Cortex of kidney (tissue), 1 donor: ENCODE measurements at places on chromosomes 16 and 17.

- no peak for DNase-seq
Observed at GRCh38 chr17:76542566-76542971, 2.7 kb downstream of the PRCD start.

DNA sequence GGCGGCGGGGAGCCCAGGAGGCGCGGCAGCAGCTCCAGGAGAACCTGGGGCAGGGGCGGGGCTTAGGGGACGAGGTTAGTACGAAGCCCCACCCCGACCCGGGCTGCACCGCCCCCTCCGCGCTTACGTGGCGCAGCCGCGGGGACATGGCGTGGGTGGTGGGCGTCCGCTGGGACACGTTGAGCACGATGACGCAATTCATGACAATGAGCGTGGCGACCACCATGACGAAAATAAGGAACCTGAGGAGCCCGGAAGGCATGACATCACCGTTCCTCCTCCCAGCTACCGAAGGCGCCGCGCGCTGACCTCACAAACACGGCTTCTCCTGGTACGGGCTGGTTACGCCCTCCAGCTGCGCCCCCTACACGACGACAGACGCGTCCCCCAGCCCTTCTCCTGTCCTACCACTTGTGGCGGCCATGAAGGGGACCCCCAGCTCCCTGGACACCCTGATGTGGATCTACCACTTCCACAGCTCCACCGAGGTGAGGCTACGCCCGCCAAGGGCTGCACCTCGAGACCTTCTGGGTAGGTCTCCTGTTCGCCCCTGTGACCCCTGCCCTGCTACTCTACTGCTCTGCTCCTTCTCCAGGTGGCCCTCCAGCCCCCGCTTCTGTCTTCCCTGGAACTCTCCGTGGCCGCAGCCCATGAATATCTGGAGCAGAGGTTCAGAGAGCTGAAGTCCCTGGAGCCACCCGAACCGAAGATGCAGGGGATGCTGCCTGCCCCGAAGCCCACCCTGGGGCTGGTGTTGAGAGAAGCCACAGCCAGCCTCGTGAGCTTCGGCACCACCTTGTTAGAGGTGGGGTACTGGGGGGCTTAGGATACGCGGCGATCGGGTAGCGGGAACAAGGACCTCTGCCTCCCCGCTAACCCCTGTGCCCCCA is at the start of gene C17orf107:
Gene C17orf107, plus strand, starts transcription at position 196 of the 890 bp plus-strand sequence. Its CDS starts 227 bp downstream, at position 423.
- no peak for DNase-seq

DNA sequence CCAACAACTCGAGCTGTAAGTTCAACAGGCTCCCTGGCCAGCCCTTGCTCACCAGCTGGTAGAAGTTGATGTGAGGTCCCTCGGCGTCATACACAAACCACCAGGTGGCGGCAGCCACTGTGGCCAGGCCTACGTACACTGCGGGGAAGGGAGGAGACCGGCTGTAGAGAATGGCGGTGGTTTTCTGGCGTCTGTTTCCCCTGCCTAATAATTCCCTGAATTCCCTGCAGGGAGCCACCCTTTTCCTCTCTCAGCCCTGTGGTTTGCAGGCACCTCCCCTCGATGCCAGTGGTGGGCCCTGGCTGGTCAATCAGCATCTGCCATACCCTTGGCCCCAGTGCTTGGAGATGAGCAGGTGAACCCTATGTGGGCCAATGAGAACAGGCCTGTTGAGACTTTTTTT is 18.9 kb upstream of the P2RX1 start:
- no peak for DNase-seq

DNA sequence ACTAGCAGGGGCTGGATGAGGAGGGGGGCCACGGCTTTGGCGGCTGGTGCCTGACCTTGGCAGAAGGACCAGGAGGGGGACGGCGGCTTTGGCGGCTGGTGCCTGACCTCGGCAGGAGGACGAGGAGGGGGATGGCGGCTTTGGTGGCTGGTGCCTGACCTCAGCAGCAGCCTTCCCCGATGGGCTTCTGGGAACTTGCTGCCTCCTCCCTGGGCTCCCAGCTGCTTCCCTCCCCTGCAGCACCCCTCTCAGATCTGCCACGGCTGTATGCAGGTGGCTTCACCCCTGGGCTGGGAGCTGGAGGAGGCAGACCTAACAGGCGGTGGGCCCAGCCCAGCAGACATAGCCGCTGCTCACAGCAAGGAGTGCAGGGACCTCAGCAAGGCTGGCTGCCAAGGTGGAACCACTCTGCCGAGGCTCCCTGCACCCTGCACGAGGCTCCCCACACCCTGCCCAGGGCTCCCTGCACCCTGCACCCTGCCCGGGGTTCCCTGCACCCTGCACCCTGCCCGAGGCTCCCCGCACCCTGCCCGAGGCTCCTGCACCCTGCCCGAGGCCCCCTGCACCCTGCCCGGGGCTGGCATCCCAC is 38.4 kb upstream of the CBFA2T3 start:
- no peak for DNase-seq

DNA sequence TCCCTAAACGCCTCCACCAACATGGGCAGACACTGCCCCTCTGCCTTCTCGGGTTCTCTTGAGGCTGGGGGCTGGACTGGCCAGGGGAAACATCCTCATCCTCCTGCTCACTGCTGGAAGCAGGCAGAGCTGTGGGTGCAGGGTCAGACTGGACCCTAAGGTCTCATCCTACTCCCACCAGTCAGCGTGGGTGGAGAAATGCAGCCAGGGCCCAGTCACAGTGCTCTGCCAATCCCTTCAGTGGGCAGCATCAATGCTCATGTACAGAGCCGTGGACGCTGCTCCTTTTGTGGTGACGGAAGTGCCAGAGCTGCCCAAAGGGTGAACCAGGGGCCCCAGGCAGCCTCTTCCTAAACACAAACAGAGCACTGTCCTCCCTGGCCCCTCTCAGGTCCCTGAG is 13.4 kb upstream of the TBX2 start:
- no peak for DNase-seq

GRCh38 chr17:80592243-80592642 is 47.6 kb downstream of the RPTOR start:
- no peak for DNase-seq

DNA sequence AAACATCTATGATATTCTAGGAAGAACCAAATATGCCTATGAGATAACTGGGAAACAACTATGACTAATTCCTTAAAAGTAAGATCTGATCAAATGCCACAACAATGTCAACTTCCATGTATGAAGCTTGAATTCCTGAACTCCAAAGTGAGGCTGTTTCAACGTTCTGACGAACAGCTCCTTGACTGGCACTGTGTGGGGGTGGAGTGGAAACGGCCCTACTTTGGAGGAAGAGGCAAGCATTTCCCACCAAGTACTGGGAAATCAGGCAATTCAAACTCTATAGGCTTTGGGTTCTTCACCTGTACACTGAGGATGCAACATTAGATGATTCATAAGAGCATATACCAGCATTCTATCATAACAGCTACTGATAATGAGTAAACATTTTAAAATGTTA is 187.2 kb downstream of the CDK5R1 start:
- DNase-seq = no peak

DNA sequence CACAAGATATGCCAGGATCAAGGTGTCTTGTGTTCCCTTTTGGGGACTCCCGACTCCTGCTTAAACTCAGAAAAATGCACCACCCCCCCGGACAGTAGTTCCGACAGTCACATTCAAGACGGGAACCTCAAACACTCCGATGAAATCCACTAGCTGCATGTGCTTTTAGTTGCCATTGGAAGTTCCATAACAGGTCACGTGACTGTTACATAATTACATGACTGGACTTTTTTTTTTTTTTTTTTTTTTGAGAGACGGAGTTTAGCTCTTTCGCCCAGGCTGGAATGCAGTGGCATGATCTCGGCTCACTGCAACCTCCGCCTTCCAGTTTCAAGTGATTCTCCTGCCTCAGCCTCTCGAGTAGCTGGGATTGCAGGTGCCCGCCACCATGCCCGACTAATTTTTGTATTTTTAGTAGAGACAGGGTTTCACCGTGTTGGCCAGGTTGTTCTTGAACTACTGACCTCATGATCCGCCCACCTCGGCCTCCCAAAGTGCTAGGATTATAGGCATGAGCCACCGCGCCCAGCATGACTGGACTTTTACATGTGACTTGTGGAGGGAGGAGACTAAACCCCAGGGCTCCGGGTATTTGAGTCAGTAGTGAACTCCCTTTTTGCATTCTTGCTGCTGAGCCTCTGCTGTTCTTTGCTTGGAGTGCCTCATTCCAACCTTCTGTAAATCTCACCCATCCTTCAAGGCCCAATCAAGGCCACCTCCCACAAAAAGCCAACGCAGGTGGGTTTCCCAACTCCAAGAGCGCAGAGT is 1.6 kb downstream of the SIRT7 start:
- DNase-seq = no peak

DNA sequence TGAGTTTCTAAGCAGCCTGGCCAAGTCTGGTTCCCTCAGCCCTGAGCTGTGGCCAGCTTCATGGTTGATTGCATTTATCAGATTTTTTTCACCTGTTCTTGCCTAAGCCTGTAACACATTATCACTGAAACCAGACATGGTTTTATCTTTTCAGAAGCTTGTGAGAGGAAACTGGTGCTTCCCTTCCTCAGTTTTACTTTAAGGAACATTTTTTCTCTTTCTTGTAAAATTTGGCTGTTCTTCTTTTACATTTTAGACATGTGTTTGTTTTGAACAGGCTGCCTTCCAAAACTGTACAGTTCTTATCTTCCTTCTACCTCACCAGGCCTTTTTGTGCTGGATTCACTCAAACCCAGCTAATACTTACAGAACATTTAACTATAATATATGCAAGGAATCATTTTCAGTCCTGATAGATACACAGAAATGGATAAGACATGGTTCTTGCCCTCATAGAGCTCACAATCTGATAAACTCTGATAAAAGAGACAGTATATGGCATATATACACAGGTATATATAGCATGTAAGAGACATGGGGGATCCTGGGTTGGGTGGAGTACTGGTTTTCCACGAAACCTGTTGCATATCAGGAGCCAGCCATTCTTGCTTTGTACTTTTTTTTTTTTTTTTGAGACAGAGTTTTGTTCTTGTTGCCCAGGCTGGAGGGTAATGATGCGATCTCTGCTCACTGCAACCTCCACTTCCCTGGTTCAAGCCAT is 44.5 kb downstream of the ZNRF1 start:
- DNase-seq = no peak

DNA sequence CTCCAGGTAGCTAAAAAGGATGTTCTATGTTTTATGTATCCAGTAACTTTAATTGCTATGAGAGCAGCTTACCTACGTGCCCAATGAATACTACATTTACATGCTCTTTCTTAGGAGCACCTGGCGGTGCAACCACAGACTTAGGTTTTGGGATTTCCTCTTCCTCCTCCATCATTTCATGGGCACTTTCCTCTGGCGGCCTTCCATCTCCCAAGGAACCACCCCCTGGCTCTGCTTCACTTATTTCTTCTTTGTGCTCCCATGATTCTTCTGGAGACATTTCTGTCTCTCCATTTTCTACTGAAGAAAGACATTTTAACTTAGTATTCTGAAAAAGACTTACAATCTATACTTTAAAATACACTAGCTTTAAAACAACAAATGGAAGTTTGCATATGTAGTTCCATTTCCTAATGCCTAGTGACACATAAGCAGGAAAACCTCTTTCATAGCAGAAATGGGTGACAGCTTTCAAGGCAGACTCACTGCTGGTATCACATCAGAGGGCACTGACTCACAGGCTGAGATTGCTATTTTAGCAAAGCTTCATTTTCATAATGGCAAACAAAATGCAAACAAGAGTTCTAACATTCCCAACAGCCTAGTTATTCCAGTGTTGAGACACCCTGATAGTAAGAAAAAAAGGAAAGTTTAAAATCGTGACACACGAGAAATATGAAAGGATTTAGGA is 19.1 kb downstream of the GSPT1 start:
- DNase-seq = no peak

DNA sequence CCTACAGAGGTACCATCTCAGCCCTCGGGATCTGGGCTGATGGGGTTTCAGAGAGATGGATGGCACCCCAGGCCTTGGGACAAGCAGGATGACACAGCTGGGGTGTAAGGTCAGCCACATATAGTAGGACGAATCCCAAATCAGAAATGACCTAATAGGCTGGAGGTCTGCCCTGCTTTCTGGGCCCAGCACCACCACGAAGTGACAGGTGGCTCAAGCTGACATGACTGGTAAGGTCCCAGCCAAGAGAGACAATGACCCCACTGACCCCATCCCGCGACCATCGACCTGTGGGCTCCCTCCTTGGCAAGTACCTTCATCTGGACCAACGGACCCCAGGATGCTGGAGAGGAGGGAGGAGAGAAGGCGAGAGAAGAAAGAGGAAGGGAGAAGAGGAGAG is 15.6 kb downstream of the CAMKK1 start:
- DNase-seq = no peak

- no peak for DNase-seq
Observed at GRCh38 chr17:77925831-77926543, 32.5 kb upstream of the TNRC6C start.

DNA sequence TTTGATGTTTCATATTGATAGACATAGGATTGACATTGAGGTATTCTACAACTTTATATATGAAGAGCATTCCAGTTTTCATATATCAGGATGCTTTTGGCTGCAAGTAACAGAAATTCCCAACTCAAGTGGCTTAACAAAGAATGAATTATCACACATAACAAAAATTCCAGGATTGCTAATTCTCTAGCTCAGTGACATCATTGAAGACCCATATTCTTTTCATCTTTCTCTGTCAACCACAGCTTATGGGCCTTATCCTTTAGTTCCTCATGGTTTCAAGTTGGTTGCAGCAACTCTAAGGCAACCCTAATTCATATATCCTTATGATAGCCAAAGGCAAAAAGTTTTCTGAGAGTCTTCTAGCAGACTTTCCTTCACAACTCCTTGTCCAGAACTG is 91.5 kb upstream of the HAS3 start:
- no peak for DNase-seq

GRCh38 chr17:61250335-61250890 is 149.2 kb upstream of the TBX2 start:
- no peak for DNase-seq

- no peak for DNase-seq
Observed at GRCh38 chr16:58859958-58860669, 126.0 kb upstream of the GOT2 start.

DNA sequence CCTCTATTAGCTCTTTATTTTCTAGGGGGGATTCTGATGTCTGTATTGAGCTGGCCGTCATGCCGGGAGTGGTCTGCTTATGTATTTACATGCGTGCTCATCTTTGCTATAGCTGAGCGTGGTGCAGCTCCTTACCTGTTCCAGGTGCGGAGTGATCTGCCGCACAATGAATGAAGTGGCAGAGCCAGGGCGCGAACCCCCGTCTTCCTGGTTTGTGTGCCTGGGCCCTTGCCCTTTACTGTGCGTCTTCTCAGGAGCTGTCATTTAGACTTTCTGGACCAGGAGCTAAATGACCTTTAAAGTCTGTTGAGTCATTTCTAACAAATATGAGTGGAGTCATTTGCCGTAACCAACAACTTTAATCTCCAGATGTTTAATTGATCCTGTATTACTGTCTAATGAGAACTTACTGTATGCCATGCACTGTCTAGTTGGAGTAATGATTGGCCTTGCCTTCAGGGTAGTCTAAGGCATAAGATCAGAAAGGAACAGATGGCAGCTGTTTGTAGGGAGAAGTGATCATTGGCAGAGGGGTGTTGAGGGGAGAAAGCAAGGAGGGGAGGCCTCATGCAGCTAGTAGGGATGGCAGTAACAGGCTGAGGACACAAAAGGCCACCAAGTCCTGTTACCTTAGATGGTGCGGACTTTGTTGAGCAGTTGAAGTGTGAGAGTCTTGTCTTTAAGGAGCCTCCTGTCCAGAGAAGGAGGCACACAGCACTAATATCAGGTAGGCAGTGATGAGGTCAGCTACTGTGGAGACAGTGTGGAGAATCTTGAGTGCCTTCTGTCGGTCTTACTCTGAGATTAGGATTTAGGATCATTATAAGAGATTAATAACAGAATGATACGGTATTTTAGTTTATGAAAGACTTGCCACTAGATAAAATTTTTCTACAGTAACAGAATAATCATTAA is 53.9 kb downstream of the USP10 start:
- DNase-seq = no peak

GRCh38 chr16:70766176-70766575 is 34.8 kb downstream of the VAC14 start:
- no peak for DNase-seq
